A172 (cell line): ENCODE measurements at places on chromosomes 5 and 9. TPM values are rescaled to one million over a fixed set of nuclear protein-coding genes. Genes with fewer than 3 reads are reported as not detected.

Gene WDR41
- total RNA-seq: 95.9 and 155 TPM in 2 replicates

Gene CDX1
- not detected in 2 replicates for total RNA-seq

Gene IPO11
- total RNA-seq: 36.5 and 38.9 TPM in 2 replicates

Gene PLAC8L1
- total RNA-seq: not detected in 2 replicates

Gene C9
- total RNA-seq: not detected in 2 replicates

Gene FAM163B
- total RNA-seq: not detected in 2 replicates

Gene SPATA31A5
- total RNA-seq: not detected in 2 replicates

Gene PCDHAC1
- total RNA-seq: 0.52 and 0.96 TPM in 2 replicates

Gene PCDHB3
- total RNA-seq: 19.9 and 22.0 TPM in 2 replicates

Gene RNF44
- 8.1 and 9.2 TPM in 2 replicates for total RNA-seq

Gene DAB2IP
- 15.8 and 19.1 TPM in 2 replicates for total RNA-seq

Gene FOXI1
- total RNA-seq: 0.10 TPM in 1 of 2 replicates, not detected in the other

Gene C6
- total RNA-seq: not detected in 2 replicates

Gene TNIP1
- total RNA-seq: 125 and 132 TPM in 2 replicates

Gene CTXN3
- total RNA-seq: not detected in 2 replicates

Gene WNT8A
- not detected in 2 replicates for total RNA-seq

Gene ZFP37
- 3.4 and 4.9 TPM in 2 replicates for total RNA-seq

Gene LCN12
- total RNA-seq: 0.07 and 2.2 TPM in 2 replicates

Gene GHR
- total RNA-seq: 0.53 and 1.1 TPM in 2 replicates

Gene FBN2
- total RNA-seq: 11.6 and 11.8 TPM in 2 replicates

Gene SMIM32
- not detected in 2 replicates for total RNA-seq

Gene OR1J1
- not detected in 2 replicates for total RNA-seq

Gene SLC36A3
- total RNA-seq: not detected in 2 replicates

Gene PDE6A
- 0.10 and 0.41 TPM in 2 replicates for total RNA-seq
